ENCODE measurements at places on chromosomes 5 and 9. TPM values are rescaled to one million over a fixed set of nuclear protein-coding genes. Genes with fewer than 3 reads are reported as not detected.

The CCDC192 gene
- total RNA-seq = 0.40 TPM

DNA sequence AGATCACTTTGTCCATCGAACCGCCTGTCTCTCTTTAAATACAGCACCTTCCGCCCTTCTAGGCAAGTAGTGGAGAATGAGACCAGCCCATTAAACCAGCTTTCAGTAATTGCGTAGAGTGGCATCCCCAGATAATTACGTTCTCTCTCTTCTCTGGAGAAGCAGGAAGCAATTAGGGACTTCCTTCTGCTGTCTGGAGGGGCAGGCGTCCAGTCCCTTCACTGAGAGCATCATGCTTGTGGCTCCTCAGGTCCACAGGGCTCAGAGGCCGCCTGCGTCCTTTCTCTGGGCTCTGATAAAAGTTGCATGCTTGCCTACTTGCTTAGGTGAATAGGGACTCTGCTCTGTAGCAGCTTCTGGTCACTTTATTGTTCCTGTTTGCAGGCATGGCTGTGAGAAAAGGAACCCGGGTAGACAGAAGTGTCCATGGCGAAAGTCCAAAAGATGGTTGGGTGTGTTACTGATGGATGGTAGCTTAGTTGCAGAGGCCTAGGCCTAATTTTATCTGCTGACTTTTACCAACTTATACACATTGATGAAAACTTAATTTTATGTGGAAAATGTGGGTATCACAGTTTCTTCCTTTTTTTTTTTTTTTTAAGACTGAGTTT lies 299.1 kb upstream of the PANK3 start:
- no peak overlapping the region for H3K4me3 ChIP-seq
- peaks cover 20% of the 10 kb centered on the region for H3K4me1 ChIP-seq
- no peak for DNase-seq
- H3K27ac ChIP-seq = no peak overlapping the region

DNA sequence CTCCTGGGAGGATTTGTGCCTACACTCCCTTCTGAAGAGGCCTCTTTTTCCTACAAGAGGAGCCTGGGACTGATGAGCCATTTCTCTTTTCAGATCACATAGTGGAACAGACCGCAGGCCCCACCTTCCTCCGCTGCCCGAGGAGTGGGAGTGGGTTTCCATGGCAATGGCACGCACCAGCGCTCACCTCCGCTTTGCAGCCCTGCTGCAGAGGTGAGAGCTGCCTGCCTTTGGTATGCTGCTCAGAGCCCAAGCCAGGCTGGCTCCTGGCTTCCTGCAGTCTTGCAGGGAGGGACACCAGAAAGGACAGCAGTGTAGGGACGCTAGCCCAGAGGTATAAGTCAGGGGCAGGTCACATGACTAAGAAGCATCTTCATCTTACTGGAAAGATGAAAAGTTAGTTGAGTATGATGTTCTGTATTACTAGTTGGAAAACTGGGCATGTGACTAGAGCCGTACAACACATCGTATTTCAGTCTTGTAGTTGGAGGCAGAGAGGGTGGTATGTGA lies 12.4 kb downstream of the PTTG1 start:
- no peak overlapping the region for H3K4me3 ChIP-seq
- H3K27me3 ChIP-seq = no peaks in the 10 kb centered on the region
- H3K27ac ChIP-seq = no peak overlapping the region
- H3K36me3 ChIP-seq = no peaks in the 10 kb centered on the region

- H3K27ac ChIP-seq = no peak overlapping the region
- H3K4me3 ChIP-seq = no peak overlapping the region
- DNase-seq = no peak
These were observed 173.1 kb downstream of the CCDC171 start for GRCh38 chr9:15725953-15726352.

GRCh38 chr5:101543780-101544179 lies 640.7 kb upstream of the ST8SIA4 start:
- no peak overlapping the region for H3K4me3 ChIP-seq
- no peak overlapping the region for H3K27ac ChIP-seq
- H3K36me3 ChIP-seq = no peaks in the 10 kb centered on the region
- no peak for DNase-seq
- H3K27me3 ChIP-seq = no peaks in the 10 kb centered on the region

DNA sequence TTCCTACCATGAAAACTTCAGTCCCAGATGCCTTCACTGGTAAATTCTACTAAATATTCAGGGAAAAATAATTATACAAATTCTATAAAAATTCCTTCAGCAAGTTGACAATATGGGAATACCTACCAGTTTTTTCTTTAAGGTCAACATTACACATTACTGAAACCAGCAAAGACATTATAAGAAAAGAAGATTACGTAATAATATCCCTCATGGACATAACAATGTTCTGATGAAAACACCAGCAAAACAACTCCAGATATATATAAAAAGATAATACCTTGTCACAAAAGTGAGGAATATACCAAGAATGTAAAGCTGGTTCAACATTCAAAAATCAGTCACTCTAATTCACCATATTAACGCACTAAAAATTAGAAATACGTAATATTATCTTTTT lies 507.9 kb downstream of the DMRTA1 start:
- no peak for DNase-seq
- no peaks in the 10 kb centered on the region for H3K36me3 ChIP-seq
- H3K27me3 ChIP-seq = no peaks in the 10 kb centered on the region
- H3K4me1 ChIP-seq = no peaks in the 10 kb centered on the region
- no peak overlapping the region for H3K27ac ChIP-seq
- H3K4me3 ChIP-seq = no peak overlapping the region

GRCh38 chr5:40483316-40483715 lies 196.4 kb upstream of the PTGER4 start:
- no peaks in the 10 kb centered on the region for H3K36me3 ChIP-seq
- no peak overlapping the region for H3K27ac ChIP-seq
- no peak for DNase-seq
- H3K4me3 ChIP-seq = no peak overlapping the region
- no peaks in the 10 kb centered on the region for H3K4me1 ChIP-seq
- H3K27me3 ChIP-seq = no peaks in the 10 kb centered on the region

GRCh38 chr5:133154274-133155075 lies 102.7 kb downstream of the HSPA4 start:
- H3K4me1 ChIP-seq = no peaks in the 10 kb centered on the region
- H3K27ac ChIP-seq = no peak overlapping the region
- no peak for DNase-seq
- no peaks in the 10 kb centered on the region for H3K36me3 ChIP-seq
- no peak overlapping the region for H3K4me3 ChIP-seq
